Left renal cortex interstitium (tissue), 4 donors: ENCODE measurements at places on chromosomes 5 and 9.

DNA sequence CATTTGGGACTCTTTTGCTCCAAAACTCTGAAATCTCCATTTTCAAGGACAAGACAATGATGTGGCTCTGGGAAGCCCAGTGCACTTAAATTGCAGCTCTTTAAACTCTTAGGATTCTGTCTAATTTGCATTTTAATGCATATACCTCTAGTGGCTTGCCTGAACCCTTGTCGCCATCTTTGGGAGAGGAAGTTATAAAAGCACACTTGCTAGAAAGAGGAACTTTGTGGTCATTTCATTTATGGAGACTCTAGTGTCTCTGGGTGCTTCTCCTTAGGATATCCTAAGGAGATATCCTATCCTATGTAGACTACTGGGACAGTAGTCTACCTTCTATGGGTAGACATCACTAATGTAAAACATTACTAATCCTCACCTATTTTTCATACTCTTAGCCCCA lies 77.3 kb upstream of the SLC1A3 start:
- DNase-seq: no peak

- no peak for DNase-seq
Observed at GRCh38 chr9:135306699-135307098, 172.9 kb upstream of the PPP1R26 start.

DNA sequence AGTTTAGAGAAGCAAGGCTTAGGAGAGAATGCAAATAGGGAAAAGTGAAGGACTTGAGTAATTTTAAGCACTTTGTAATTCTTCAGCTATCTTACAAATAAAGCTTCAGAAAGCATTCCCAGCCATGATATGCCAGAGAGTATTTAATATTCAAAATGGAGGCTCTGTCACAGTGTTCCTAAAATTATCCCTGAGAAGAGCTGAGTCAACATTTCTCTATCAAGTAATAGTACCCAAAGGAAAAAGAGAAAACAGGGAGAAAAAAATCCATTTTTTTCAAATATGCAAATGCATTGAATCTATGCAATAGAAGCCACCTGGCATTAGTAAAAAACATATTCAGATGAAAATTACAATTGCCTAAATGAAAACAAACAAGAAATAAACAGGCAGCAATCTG lies 392.6 kb upstream of the FAM174A start:
- DNase-seq: no peak

GRCh38 chr5:130805648-130806047 lies 359.4 kb downstream of the HINT1 start:
- no peak for DNase-seq

DNA sequence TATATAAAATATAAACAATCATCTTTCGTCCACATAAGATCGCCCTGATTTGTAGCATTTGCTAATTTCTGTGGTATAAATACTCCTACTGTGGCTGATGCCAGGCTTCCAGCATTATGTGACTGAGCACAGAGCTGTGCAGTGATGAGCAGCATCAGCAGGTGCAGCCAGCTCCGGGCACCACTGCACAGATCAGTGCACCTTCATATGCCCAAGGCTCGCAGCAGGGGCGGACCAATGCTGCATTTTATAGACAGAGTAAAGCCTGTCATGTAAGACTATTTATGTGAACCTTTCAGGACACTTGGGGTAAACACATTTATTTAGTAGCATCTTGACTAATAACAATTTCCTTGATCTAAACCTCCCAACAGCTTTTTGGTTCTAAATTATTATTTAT lies 53.1 kb downstream of the LMNB1 start:
- no peak for DNase-seq

DNA sequence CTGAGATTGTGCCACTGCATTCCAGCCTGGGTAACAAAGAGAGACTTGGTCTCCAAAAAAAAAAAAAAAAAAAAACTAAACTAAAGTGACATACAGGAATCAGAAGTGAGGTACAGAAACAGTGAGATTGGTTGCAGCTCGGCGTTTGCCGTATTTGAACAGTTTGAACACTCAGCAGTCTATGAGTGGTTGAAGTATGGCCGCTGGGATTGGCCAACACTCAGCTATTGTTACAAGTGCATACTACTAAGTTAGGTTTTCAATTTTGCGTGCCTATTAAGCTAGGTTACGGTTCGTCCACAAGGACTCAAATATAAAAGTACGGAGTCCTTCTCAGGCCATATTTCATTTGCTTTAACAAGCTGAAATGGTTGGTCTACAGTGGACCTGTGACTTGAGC lies 3.3 kb upstream of the TSC1 start:
- DNase-seq: no peak

DNA sequence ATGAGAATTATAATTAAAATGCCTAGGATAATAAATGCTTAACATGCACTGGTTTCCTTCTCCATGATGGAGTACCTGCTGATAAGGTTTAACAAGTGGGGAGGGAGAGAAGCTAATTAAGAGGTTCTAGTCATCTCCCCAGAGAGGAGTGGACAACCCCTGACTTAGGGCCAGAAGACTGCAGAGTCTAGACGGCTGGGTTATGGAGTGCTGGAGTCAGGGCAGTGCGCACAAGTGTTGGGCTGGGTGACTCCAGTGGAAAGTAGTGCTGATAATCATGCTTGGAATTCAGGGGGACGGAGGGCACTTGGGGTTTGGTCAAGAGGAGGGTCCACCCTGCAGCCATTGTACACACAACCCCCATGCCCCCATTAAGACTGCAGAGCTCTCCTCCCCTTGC lies 32.8 kb upstream of the TGFBI start:
- no peak for DNase-seq

DNA sequence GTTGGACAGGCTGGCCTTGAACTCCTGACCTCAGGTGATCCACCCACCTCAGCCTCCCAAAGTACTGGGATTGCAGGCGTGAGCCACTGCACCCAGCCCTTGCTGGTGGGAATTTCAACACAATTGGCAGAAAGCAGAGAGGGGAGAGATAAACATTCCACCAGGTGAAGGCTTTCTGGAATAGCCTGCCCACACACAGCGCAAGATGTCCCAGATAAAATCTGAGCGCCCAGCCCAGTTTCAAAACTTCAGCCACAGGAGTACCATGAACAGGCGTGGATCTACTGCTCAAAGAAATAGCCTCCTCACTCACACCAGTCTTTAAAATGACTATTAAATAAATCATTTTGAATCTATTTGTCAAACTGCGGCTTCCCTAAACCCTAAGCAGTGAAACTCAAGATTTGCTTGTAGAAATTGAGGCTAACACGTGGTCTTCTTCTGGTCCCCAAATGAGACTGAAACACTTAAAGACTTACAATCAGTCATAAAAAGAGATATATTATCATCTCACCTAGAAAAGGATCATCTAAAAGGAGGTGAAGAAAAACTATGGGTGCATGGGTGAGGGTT lies 34.7 kb downstream of the CAPSL start:
- no peak for DNase-seq

DNA sequence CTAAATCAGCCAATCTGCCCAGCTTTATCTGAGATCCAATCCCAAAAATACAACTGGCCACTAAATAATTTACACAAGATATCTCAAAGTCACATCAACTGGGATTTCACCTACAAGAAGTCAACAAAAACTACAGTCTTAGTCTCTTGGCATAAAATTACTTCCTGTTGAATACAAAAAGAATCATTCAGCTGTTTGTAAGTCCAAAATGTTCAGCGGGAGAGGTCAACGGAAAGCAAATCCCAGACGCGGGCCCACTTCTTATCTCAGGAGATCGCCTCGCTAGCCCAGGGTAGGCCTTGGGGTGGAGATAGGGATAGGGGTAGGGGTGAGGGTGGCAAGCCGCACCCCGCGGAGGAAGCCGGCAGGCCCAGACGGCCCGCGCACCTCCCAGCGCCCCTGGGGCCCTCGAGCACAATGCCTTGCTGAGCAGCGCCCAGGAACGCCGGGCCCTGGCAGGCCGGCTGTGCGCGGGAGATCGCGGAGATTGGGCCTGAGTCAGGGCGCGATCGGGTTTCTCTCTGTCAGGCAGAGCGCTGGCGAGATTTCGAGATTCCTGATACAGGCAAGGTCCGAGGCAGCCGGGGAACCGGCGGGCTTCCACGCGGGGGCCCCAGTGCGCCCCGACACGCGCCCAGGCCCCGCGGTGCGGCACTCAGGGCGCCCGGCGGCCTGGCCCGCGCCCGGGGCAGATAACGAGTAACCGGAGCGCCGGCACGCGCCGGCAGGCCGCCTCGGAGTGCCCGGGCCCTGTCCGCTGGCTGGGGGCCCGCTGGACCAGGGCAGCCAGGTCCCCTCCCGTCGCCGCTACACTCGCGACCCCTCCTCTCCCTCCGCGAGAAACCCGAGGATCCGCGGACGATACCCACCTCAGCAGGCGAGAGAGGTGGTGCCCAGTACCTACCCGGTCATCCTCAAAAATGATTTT lies 601 bp downstream of the HINT1 start:
- peak; percentile 36 for DNase-seq

GRCh38 chr9:114737118-114737517 lies 55.1 kb upstream of the TEX48 start:
- DNase-seq: no peak

- DNase-seq: no peak
Observed at GRCh38 chr5:74311961-74312360, 328.6 kb downstream of the ENC1 start.

DNA sequence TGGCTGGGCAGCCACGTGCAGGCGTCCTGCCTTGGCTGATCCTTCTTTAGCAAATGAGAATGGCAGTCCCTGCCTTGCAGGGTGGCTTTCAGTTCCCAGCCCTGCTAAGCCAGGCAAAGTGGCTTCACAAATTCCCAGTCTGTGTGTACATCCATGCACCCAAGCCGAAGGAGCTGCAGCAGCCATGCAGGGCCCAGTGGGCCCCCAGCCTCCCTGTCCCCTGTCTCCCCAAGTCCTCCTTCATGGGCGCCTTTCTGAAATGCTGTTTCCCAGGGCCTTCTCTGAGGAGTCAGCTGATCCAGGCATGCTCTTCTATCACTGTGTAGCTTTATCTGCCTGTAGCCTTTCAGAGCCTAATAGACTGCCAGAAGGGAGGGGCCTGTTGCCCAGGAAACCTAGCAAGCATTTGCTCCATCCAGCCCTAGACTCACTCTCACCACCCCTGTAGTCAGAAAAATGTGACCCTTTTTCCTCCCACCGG lies 47.4 kb upstream of the SHC3 start:
- DNase-seq: no peak

- no peak for DNase-seq
Observed at GRCh38 chr5:989961-990530, 18.6 kb upstream of the NKD2 start.

GRCh38 chr5:165232509-165233028 lies 1727.2 kb downstream of the MAT2B start:
- DNase-seq: no peak

DNA sequence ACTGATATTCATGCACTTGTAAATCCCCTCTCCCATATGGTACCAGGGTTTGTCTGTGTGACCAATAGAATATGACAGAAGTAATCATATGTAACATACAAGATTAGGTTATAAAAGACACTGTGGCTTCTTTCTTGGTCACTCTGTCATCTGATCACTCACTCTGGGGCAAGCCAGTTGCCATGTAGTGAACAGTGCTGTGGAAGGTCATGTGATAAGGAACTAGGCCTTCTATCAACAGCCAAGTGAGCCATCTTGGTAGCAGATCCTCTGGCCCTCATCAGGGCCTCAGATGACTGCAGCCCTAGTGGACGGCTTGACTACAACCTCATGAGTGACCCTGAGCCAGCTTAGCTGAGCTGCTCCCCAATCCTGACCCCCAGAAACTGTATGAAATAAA lies 30.0 kb upstream of the MATR3 start:
- no peak for DNase-seq

DNA sequence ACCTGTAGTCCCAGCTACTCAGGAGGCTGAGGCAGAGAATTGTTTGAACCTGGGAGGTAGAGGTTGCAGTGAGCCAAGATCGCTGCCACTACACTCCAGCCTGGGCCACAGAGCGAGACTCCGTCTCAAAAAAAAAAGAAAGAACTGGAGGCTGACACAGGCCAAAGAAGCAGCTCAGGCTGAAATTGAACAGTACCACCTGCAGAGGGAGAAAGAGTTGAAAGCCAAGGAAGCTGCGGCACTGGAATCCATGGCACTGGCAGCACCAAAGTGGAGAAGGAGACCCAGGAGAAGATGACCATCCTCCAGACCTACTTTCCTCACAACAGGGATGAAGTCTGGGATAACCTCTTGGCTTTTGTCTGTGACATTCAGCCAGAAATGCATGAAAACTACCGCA lies 11.3 kb upstream of the TMEM141 start:
- no peak for DNase-seq

GRCh38 chr5:67344870-67345269 lies 148.3 kb upstream of the CD180 start:
- DNase-seq: no peak

DNA sequence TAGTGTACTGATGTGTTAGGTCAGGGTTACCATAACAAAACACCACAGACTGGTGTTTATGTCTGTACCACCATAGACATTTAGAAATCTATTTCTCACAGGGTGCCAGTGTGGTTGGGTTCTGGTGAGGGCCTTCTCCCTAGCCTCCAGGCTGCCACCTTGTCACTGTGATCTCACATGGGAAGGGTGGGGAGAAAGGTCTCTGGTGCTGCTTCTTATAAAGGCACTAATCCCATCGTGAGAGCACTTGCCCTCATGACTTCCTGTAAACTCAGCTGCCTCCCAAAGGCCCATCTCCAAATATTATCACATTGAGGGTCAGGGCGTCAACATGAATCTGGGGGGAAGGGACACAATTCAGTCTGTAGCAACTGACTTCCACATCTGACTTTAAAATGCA lies 49.8 kb downstream of the PIK3R1 start:
- DNase-seq: no peak

DNA sequence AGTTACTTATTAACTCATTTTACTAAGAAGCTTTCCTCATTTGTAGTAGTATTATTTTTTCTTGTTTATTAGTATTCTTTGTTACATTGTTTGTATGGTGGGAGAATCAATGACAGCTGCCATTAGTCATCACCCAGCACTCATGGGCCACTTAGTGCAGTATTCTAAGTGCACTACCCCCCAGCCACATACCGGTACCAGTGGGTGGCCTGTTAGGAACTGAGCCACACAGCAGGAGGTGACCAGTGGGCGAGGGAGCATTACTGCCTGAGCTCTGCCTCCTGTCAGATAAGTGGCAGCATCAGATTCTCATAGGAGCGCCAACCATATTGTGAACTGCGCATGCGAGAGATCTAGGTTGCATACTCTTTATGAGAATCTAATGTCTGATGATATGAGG lies 24.2 kb upstream of the CAMLG start:
- DNase-seq: no peak

DNA sequence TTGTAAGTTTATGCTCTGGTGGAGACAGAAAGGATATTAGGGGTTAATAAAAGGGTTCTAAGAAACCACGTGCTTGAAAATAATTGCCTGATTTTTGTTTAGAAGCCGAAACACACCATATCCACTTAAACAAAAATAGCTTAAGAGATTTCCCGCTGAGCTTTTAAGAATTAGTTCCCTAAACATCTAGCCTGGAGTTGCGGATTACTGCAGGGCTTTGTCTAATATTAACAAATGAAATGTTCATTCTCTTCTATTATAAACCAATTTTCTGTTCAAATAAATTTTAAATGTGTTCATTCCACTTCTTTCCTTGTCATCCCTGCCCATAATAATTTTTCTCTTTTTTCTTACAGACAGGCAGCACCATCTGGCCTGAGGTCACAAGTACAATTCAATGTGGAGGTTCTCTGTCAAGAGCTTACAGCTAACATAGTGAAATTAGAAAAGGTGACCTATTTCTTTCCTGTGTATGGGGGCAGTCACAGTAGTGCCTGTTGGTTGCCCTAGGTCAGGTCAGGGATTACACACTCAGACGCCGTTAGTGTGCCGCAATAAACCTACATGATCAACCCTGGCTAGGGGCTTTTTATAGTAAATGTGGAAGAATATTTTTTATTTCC lies 65.3 kb downstream of the GRAMD2B start:
- DNase-seq: no peak
